ENCODE measurements at places on chromosomes 11 and 22.

GRCh38 chr11:61509043-61510029 is 787 bp downstream of the LRRC10B start:
- peak; percentile 92 for DNase-seq

- no peak for DNase-seq
These were observed 41.1 kb downstream of the KCNC1 start for GRCh38 chr11:17775507-17776211.

GRCh38 chr11:47441421-47441820 is 7.5 kb downstream of the RAPSN start:
- no peak for DNase-seq

- no peak for DNase-seq
These were observed 4.3 kb upstream of the OR52R1 start for GRCh38 chr11:4808476-4808875.

DNA sequence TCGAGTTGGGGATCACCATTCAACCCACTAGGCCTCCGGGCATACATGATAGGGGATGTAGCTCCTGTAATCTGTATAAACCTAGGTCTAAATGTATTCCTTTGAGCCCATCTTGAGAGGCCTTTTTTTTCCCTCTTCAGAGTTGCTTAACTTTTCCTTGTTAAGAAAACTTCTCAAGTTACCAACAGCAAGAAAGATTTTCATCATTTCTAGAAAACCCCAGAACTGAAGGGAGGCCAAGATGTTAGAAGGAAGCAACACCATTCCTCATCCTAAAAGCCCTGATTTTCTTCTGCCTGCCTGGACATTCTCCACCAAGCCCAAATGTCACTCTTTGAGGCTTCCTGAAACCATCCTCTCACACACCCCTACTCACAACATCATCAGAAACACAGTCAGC is 79.4 kb downstream of the TMPRSS5 start:
- DNase-seq: no peak

DNA sequence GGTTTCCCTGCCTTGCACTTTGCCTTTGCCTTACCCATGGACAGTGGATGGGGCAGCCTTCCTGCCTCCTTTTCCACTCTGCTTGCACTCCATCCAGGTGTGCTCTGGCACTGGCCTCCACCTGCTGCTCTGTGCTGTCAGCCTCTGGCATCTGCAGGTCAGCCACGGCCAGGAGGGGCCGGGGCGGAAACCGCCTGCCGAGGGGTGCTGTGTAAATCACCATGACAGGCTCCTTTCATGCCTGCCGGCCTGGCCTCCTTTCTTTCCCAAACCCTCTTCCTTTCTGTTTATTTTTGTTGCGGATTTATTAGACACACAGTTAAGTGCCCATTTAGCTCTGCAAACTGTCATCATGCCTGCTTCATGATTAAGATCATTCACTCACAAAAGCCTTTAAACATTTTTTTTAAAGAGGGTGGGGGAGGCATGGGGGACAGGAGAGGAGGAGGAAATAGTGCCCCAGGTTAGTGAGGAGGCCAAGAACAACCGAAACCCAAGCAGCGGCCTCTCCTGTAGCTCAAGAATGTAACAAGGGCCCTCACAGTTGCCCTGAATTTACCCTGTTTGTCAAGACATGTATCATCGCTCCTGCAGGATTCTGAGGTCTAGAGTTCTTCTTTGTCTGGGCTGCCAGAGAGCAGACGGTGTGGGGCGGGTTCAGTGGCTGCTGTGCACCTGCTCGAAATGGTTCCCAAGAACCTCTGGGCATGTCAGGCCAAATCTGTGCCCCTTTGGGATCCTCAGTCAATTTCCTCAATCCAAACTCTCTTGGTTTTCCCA is 83.3 kb downstream of the BARX2 start:
- DNase-seq: no peak

GRCh38 chr11:131748151-131749050 is 378.0 kb downstream of the NTM start:
- peak; percentile 67 for DNase-seq

- no peak for DNase-seq
These were observed 20.7 kb upstream of the BID start for GRCh38 chr22:17794726-17795542.

GRCh38 chr22:40187389-40187788 is 9.7 kb downstream of the TNRC6B start:
- no peak for DNase-seq

DNA sequence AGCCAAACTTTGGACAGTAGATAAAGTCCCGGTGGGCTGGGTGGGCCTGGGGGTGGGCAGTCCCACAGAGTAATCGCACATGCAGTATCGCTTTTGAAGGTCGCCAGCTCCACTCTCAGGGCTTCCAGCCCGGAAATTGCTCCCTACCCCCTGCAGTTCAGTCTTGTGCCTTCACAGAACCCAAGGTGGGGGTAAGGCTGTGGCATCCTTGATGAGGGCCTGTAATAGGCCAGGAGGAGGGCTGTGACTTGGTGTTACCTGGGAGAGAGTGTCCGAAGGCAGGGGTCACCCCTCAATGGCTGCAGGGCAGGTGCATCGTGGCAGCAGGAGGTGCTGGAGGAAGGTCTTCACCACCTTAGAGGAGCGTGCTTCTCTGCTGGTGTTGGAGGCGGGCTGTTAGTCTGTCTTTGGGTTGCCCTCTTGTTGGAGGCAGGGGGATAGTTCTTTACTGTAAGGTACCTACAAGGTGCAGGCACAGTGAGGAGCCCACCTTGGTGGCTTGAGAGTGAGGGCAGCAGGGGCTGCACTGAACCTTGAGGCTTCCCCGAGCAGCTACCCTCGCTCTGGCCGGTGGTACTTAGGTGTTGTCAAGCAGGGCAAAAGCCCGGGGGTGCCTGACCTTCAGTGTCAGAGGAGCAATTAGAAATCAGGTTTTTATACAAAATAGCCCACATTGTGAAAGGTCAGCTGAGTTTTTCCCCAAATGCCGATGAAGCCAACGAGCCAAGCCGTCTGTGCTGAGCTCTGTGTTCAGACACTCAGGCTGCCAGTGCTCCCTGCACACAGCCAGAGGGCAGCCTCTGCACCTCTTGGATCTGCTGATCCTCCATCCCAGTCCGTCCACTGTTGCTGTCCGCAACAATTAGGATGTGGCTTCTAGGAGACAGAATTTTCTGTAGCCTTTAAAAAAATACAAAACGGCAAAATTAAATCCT is 21.9 kb downstream of the SAMM50 start:
- DNase-seq: no peak

- DNase-seq: no peak
These were observed 10.9 kb downstream of the NUP160 start for GRCh38 chr11:47837292-47837691.

- DNase-seq: no peak
These were observed 19.6 kb upstream of the PISD start for GRCh38 chr22:31681349-31682345.

DNA sequence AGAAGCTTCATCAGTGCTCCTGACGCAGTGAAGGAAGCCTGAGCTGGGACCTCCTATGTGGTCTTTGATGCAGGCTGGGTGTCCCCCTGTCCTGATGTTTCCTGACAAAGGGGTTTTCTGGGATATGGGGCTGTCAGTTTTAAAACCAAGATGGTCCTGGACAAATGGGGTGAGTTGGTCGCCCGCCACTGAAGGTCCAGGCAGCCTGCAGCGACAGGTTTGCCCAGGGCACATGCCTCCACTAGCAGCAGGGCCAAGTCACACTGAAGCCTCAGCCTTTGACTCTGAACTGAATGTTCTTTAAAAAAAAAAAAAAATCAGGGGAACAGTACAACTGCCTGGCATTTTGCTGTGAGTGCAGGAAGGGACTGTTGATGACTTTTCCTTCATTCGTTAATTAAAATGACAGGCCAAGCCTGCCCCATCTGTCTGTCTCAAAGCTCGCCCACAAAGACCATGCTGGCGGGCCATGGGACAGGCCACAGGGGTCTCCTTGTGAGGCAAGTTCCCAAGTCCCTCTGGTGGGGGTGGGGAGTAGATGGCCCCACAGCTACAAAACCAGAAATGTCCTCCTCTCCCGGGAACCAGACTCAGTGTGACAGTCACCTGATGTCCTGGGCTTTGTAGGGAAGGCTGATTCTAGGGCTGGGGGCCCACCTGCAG is 274.8 kb downstream of the CTTN start:
- no peak for DNase-seq

DNA sequence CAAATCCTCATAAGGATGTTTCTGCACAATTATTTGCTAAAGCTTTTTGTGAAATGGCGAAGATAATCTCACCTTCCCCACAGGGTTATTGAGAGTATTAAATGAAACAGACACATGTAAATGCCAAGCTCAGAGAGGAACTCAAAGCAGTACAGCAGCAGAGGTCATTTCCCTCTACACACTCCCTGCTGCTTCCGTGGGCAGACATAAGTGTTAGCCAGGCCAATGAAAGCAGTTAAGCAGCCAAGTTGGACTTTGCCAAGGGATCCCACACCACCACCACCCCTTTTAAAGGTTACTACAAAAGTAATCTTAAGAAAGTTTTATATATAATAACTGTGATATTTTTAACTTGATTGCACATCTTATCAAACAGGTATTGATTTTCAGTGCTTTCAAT is 4.0 kb upstream of the FAM111A start:
- DNase-seq: no peak

DNA sequence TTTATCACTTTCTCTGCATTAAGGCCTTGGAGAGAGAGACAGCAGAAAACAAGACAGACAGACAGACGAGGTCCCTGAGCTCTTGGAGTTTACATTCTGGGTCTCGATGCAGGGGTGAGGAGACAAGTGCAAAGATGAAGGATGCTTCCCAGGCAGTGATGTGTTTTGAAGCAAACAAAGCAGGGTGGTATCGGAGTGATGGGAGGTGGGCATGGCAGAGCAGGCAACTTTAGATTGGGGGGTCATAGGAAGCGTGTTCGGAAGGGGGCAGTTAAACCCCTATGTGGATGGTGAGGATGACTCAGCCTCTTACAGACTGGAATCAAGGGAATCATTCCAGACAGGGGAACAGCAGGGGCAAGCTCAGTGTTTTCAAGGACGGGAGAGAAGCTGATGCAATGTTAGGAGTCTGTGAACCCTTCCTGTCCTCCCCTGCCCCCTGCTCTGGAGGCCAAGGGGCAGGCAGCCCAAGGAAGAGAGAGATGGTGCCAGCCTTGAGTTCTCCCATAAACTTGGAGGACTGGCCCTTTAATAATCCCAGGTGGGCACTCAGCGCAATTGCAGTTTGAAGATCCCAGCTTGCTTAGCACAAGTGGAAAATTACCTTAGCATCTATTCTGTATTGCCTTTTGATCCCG is 180.2 kb downstream of the CHST1 start:
- no peak for DNase-seq

DNA sequence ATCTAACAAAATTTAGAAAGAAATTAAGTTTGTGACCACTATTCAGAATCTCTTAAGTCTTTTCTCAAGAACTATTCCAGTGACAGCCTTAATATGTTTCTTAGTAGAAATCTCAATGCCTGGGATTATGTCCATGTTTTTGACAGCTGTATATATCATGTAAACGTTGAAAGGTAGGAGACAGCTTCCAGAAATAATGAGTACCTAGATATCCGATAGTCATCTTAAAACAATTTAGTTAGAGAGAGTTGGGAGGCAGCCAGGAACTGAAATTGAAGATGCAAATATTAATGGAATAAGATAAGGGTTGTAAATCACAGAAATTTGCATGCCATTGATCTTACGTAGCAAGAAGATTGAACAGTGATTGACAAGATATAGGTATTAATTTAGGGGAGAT is 955.2 kb downstream of the JRKL start:
- DNase-seq: no peak

DNA sequence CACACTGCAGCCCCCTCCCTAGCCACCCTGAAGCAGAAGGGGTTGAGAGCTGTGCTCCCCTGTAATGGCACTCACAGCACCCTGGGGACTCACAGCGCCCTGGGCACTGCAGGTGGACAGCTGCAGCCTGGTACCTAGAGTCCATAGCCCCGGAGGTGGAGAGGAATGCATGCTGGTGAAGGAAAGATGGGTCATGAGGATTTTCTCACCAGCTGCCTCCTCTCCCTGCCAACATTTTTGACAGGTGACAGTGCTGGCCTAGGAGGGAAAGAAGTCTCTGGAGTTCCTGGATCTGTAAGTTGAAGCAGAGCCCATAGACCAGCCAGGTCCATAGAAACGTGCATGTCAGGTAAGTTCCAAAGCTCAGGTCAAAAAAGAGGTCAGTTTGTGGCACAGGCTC is 330.5 kb downstream of the TENM4 start:
- DNase-seq: no peak

GRCh38 chr11:68412593-68413475 is 47.7 kb upstream of the PPP6R3 start:
- no peak for DNase-seq

GRCh38 chr11:77617892-77618291 is 19.7 kb downstream of the CLNS1A start:
- no peak for DNase-seq

- DNase-seq: no peak
These were observed 80.6 kb downstream of the WNT7B start for GRCh38 chr22:45896153-45896951.

Measured in SK-N-SH (cell line).